ENCODE measurements at places on chromosomes 6 and 20.

DNA sequence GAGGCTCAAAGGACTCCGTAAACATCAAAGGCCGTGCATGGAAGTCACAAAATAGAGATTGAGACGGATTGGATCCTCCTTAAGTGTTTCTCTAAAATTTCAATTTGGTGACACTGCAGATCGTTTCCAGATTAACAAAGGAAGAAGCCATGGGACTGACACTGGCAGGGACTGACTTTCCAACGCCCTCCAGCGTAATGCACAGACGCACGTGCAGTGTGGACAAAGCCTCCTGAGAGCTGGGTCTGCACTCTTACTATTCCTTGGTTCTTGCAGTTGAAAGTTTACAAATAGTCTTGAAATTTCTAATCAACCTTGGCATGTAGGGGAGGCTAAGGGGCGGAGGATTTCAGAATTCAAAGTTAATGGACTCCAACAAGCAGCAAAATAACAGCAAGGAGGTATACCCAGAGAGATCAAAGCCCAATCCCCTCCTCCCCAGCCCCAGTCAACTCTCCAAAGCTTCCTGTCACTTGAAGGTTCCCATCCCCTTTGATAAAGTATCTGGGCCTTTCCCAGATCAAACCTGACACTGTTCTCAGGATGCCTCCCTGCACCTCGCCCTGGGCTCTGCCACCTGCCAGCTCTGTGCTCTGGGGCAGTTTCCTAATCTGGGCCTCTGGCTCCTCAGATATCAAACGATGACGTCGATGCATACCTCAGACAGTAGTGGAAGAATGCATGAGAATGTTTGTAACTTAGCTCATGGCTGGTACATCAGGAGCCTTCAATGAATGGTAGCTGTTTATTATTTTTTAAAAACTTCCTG is 106.5 kb upstream of the TRAF3IP2 start:
- no peak for DNase-seq

DNA sequence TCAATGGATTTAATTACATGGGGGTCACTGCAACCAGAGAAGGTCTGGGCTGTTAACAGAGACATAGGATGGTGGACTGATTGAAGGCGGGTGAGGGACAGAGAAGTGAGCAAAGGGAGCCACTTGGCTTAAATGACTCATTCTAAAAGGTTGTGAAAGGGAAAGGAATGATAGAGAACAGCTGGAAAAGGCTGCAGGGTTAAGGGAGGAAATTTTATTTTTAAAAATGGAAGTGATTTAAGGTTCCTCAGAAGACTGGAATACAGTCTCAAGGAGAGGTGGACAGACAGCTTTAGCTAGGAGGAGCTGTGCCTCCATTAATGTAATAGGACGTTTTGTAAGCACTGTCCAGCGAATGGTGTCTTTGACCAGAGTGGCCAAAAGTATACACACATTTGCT is 46.7 kb downstream of the RGS17 start:
- no peak for DNase-seq

- DNase-seq, result no peak
These were observed 289.7 kb downstream of the UTRN start for GRCh38 chr6:144574796-144575195.

DNA sequence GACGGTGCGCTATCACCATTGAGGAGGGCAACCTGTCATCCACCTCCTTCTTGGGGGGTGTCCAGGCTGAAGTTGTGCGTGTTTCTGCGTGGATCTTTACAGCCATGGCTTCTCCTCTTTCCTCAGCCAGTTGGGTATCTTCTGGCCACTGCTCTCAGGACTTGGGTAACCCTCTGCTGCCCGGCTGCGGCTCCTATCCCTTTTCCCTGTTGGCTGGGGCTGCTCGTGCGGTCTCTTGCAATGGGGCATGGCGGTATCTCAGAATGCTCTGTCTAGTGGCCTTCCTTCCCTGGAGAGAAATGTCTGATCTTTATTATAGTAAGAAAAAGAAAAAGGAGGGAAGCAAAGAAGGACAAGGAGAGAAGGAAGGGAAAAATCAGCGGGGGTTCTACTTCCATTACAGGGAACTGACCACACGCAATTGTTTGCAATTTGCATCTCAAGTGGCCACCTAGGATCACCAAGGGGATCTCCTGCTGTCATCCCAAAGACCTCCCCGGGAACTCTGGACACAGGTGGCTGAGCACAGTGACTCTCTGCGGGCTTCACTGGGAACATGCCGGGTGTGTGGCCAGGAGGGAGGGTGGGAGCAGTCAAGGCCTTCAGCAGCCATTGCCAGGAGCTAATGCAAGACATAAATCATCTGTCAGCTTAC is 60.8 kb downstream of the NPEPL1 start:
- no peak for DNase-seq

DNA sequence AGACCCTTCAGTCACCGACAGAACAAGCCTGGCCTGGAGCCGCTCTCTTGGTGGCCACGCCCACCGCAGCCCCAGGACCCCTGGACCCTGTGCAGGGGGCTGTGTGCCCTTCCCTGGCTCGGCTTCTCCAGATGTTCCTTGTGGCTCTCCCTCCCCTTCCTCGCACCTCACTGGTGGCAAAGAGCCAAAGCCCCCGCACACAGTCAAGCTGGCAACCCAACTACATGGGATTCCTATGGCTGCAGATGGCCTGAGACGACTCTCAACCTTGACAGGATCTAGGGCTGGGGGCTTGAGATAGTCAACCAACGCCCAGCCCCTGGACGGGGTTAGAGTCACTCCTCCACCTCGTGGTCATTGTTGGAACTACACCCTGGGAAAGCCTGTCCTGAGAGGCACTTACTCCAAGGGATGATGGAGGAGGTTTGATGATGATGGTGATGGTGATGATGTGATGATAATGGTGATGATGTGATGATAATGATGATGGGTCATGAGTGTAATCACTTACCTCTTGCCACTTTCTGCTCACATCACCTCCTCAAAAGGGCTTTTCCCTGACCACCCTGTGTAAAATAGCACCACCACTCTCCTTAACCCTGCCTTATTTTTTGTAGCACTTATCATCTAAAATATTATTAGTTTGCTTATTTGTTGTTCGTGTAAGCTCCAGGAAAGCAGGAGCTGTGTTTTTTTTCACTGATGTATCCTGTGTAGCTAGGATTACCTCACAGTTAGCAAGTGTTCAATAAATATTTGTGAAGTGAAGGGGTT is 278.4 kb downstream of the LRFN2 start:
- DNase-seq, result no peak

DNA sequence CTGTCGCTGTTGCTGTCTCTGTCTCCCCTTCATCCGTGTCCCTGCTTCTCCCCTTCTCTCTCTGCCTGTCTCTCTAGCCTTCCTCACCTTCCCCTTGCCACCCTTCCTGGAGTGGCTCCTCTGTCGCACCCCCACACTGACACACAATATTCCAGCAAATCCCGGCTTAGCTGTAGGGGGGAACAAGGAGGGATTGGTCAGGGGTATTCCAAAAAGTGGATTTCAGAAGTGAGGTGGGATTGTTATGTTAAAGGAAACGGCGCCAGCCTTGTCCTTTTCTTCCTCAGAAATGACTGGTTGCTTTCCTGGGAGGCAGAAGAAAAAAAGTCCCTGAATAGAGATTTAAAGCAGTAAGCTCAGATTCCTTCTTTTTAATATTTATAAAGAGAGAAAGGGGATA is 76.3 kb upstream of the SIRPA start:
- no peak for DNase-seq

GRCh38 chr20:14860410-14860814 is 523.0 kb upstream of the FLRT3 start:
- DNase-seq, result no peak

DNA sequence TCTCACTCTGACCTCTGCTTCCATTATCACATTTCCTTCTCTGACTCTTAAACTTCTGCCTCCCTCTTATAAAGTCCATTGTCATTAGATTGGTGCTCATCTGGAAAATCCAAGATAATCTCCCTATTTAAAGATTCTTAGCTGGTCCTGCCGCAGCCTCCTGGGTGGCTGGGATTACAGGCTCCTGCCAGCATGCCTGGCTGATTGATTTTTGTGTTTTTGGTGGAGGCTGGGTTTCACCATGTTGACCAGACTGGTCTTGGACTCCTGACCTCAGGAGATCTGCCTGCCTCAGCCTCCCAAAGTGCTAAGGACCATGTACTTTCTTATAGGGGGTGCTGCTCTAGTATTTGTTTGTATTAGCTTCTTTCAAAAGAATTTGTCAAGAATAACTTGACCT is 5.3 kb upstream of the RPF2 start:
- DNase-seq, result no peak

DNA sequence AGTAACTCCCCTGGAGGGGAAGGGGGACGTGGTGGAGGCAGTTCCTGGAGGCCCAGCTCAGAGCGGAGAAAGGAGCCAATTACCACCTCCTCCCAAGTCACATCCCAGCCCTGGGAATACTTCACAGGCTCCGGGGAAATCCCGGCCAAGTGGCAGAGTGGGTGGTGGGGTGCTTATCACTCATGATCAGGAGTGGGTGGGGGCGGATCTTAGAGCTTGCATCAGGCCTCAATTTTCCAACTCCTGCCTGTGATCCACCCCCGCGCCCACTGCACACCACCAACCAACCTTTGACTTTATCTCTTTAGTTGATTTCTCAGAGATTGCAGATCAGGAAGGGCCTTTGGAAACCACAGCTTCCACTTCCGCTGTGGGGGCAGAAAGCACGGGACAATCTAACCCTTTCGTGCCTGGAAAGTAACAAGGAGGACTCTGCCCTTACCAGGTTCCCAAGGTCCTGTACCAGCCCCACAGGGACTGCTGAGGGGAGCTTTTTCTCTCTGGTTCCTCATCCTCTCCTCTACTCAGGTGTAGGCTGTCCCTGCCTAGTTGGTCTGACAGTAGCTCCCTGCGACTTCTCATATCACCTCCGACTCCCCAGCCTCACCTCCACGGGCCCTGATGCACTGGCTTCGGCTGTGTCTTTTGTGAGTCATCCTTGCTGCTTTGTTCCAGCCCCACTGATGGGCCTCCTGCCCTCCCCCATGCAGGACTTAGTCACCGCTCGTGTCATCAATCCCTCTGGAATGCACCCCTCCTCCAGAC is 24.9 kb upstream of the IER3 start:
- no peak for DNase-seq

DNA sequence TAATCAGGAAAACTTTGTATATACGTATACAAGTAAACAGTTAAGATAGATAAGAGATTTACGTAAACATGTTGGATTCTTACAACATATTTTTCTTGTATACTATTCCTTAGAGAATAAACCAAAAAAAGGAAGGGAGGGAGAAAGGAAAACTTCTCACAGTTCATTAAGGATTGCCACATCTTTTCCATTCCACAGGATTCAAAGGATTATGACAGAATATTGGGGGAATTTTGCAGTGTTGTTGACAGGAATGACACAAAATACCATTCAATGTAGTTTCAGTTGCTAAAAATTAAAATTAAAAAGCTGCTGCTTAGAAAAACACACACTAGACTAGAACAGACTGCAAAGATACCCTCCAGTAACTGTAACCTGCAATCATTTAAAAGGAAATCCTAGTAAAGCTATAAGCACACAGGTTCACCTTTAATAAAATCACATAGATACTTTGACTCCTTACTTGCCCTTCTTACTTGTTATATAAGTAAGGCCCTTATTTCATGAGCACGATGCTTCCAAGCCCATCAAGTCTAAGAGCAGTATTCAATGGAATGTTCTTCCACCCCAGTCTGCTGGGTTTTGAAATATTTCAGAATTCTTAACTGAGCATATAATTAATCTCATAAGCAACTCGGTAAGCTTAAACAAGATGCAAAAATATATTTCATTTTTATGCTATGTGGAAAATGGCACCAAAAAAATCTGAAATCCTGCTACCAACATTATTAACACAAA is 107.8 kb downstream of the SMLR1 start:
- no peak for DNase-seq

- DNase-seq, result no peak
These were observed 10.3 kb downstream of the CEP85L start for GRCh38 chr6:118641042-118641441.

DNA sequence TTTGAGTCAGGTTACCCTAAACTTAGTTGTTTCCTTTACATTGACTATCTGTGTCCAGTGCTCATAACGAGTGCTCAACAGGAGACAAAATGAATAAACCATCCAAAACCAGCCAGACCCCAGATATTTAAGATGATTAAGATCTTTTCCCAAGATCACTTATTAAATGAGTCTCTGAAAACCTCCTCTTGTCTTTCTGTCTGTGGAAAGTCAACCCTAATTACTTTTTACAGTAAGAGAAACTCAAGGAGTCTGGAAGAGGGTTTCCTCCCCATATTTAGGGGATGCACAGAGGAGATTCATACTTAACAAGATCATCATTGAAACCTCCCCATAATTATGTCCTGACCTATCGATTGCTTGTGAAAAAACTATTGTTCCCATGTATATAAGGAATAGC is 84.0 kb downstream of the CAP2 start:
- DNase-seq, result no peak

DNA sequence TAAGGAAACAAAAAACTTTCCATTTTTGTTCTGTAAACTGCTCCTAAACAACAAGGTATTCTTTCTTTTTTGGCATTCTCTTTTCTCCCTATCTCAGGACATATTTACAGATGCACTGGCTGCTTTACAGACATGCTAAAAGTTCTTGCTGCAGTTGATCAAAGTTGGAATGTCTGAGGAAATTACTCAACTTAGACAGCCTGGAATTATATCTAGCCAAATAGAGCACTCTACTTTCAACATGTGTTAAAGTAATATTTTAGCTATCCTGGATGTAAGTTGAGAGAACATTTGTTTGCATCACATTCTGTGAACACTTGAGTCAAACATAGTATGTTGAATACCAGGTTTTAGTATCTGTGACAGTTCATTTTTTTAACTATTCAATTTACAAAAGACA is 24.8 kb downstream of the TASP1 start:
- DNase-seq, result no peak

GRCh38 chr6:154479771-154480639 is 30.5 kb downstream of the CNKSR3 start:
- no peak for DNase-seq

GRCh38 chr20:39886650-39887190 is 802.3 kb downstream of the MAFB start:
- DNase-seq, result no peak

DNA sequence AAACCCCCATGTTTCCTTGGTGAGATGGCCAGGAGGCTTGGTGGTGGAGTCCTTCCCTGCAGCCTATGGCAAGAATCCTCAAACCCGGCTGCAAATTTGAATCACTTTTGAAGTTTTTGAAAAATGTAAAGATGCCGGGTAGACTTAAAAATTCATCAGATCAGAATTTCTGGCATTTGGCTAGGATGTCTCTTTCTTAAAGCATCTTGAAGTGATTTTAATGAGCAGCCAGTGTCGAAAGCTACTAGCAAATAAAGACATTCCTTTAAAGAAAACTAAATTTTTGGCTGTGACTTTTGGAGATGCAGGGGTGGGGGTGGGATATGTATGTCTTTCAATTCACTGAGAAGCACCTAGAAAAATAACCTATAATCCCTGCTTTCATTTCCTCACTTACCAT is 25.6 kb upstream of the NOX3 start:
- no peak for DNase-seq

GRCh38 chr6:28880894-28881780 is 42.6 kb downstream of the TRIM27 start:
- DNase-seq, result no peak

DNA sequence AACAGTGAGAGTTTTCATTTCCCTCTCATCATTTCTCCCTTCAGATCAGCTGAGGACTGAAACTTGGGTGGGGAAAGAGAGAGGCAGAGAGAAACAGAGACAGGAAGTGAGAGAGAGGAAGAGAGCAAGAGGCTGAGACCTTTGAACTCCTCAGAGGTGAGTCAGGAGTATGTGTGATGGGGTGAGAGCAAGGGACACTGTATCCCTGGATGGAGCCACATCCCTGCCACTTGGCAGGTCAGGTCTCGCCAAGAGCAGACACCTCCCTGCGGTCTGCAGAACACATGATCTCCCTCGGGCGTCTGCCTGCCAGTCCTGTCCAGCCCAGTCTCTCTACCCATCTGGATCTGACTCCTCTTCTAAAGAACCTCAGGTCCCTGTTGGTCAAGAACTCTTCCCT is 62.7 kb upstream of the SYNDIG1 start:
- DNase-seq, result no peak

All from SIG-M5 (cell line).